ENCODE measurements at places on chromosomes 7 and 10. TPM values are rescaled to one million over a fixed set of nuclear protein-coding genes. Genes with fewer than 3 reads are reported as not detected.

Gene LGI1
- total RNA-seq = 0.32 TPM

Gene WNT8B
- total RNA-seq = 0.10 TPM

Gene BAG3
- total RNA-seq = 16.6 TPM

Gene CALCR
- 0.17 TPM for total RNA-seq

Gene SLC26A4
- total RNA-seq = 0.22 TPM

Gene ZNF32
- total RNA-seq = 37.2 TPM

Gene FGF8
- 0.37 TPM for total RNA-seq

Gene SPDYE1
- not detected for total RNA-seq

Gene CFAP70
- total RNA-seq = 0.32 TPM

Gene CFAP58
- total RNA-seq = 2.1 TPM

Gene TMEM229A
- not detected for total RNA-seq

Gene MYPN
- 5.4 TPM for total RNA-seq

Gene ZCWPW1
- 0.75 TPM for total RNA-seq

Gene TMEM140
- total RNA-seq = 1.3 TPM

Gene BBS9
- total RNA-seq = 9.0 TPM

Gene TMEM176A
- total RNA-seq = 0.10 TPM

All from NCI-H460 (cell line).